ENCODE measurements at places on chromosomes 4 and X.

DNA sequence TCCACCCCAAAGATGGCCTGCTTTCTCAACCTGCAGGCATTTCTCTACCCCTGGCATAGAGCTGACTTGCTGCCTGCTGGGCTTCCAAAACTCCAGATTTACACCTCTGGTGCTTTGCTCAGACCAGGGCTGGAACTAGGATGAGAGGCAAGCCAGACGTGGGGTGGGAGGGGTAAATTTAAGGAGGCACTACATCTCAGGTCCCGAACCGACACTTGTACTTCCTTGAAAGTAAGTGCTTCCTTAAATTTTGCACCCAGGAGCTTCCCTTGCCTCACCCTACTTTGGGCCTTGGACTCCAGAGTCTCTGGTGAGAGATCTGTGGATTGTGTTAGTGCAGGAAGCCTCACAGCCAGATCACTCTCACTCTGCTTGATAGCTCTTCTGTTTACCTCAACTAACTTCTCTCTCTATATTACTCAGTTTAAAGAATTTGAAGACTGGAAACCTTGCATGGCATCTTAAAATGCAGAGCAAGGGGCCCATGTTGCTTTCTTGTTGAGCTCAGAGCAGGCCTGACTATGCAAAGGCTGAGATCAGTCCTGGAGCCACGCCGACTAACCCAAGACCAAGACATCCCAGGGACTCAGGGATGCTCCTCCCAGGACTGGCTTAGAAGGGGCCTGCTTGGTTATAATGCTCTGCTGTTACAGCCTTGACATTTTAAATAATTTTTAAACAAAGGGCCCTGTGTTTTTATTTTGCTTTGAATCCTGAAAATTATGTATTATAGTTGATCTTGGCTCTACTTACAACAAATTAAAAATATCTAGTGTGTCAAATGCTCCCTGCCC lies 145.0 kb upstream of the LEF1 start:
- ATAC-seq, result no peak

- ATAC-seq, result no peak
Observed at GRCh38 chrX:43656005-43656494, at the start of gene MAOA. MAOA (plus strand) TSS chrX:43656299; CDS start chrX:43656342, 43 bp downstream.

DNA sequence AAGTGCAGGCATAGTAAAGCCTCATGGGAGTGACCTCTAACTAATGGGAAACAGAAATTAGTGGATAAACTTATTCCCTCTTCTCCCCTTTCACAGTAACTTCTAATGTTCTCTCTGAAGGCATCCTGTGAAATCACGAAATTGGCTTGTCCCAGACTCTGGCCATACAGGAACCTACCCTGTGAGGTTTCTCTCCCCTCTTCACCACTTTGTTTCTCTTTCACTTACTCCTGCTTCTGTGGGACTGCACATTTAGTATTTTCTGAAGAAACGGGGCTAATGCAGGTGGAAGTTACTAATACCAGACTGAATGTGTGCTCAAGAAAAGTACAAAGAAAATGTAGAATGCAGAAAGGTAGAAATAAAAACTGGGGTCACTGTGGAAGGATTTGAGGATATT lies 20.0 kb downstream of the ZNF330 start:
- no peak for ATAC-seq

GRCh38 chr4:8045909-8046308 lies 106.2 kb upstream of the AFAP1 start:
- no peak for ATAC-seq

- ATAC-seq, result no peak
Observed at GRCh38 chr4:77126809-77127208, 30.2 kb upstream of the CCNG2 start.

DNA sequence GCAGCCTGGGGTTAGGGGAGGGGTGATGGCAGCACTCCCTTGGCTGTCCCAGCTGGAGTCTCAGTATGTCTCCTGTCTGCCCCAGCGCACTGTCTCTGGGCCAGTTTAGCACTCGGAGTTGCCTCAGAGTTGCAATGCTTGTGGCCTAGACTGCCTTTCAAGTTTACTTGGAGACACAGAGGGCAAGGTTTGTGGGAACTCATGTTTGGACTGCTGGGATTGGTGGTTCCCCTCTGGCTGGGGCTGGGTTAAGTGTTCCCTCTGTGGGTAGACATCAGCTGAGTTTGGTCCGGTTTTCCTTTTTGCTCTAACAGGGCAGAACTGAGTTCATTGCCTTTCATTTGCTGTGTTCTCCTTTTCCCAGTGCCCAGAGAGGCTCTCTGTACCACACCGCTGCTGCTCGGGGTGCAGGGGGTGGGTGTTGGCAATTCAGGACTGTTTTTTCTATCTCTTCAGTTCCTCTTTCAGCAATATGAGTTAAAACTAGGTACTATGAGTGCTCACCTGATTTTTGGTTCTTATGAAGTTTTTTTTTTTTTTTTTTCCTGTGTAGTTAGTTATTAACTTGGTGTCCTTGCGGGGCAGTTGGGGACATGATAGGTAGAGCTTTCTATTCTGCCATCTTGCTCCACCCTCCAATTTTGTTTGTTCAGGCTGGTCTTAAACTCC lies 17.2 kb downstream of the RAB33B start:
- no peak for ATAC-seq

DNA sequence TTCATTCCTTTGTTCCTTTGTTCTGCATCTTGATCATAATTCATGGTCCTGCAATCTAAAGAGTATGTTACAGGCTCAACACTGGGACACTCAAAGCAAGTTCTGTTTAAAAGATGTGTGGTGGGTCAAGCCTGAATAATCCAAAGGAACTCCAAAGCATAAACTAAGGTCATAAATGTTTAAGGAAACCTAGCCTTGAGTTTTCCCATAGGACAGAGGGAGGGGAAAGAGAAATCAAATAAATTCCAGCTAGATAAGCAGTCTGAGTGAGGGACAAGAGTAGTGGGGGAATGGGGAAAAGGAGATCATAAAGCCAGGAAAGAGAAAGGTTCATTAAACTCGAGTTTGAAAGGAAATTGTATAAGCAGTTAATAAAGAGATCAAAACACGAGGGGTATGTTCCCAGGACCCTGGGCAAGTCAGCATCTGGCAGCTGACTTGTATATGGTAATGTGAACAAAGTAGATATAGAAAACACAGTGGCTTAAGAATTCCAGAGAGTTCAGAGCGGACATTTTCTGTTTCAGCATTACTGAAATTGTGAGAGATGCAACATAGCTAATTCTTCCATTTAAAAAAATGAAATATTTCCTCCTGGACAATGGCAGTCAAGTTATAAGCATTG lies 125.8 kb upstream of the EDNRA start:
- no peak for ATAC-seq

DNA sequence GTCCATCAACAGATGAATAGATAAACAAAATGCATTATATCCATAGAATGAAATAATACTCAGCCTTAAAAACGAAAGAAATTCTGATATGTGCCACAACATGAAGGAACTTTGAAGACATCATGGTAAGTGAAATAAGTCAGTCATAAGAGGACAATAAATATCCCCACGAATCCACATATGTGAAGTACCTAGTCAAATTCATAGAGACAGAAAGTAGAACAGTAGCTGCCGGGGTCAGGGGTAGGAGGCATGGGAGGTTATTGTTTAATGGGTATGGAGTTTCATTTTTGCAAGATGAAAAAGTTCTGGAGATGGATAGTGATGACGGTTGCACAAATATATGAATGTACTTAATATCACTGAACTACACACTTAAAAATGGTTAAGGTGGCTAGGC lies 151.6 kb upstream of the MAP3K15 start:
- no peak for ATAC-seq

DNA sequence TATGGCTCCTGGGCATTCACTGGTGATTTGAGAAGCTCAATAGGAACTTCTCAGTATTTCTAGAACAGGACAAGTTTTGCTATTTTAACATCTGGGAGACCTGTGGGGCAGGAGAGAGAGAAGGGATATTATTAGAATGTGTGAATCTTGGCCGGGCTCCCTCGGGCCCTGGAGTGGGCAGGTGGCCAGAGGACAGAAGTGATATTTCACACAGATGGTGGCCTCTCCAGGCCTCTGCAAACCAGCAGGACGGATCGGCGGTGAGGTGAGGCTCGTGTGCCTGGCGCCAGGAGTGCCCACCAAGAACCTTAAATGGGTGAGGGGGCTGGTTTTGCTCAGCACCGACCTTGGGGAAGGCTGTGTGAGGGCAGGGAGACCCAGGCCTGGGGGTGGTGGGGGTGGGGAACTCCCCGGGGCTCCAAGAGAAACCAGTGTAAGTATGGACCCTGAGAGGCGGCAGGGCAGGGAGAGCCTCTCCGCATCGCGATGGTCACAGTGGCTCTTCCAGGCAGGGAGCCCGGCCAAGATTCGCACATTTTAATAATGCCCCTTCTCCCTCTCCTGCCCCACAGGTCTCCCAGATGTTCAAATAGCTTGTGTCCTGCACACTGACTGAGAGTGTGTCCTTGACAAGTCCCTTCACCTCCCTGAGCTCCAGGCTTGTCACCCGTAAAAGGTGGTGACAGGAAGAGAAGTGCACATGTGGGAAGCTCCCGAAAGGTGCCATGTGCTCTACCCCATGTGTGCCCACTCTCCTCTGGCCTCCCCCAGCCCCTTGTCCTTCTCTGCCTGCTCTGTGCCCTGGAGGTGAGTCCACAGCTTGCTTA lies 64.9 kb downstream of the SORCS2 start:
- no peak for ATAC-seq

GRCh38 chrX:35670889-35671288 lies 127.3 kb upstream of the MAGEB16 start:
- ATAC-seq, result no peak

DNA sequence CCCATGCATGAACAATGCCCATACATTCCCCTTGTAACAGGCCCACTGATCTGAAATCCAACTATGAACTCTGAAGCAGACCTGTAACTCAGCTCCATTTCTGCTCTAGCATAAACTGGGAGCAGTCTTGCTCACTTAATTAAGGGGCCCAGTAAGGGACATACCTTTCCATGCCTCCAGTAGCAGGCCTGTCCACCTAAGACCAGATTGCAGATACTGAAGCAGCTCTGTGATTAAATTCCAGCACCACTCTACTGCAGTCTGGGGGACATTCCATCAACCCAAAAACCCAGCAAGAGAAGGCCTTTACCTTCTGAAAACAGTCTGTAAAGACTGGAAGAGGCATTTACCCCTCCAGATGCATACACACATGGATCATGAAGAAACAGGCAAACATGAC lies 162.0 kb upstream of the NEIL3 start:
- no peak for ATAC-seq
